ENCODE measurements at places on chromosomes 16 and 17.

DNA sequence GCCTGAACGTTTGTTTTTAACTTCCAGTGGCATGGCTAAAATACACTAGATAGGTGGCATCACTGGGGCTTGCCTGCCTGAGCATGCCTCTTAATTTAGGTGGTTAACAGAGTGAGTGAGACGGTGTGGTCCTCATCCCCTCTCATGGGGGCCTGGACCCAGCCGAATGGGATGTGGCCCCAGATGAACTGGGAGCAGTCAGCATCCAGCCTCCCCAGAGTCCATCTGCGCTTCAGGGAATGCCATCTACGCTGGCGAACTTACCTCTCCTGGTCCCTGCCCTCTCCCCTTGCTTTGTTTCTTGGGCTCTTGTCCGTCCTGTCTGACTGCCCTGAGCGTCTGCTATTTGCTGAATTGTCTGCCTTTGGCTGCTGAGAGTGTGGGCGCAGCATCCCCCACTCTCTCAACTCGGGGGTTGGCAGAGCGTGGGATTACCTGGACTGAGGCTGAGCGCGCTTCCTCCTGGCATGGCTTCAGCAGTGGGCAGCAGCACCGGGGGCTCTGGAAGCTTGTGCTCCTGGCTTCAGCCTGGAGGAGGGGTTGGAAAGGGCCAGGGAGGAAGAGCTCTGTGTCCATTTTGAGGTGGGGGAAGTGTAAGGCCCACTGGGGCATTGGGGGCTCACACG is 2.1 kb downstream of the RAB40C start:
- ATAC-seq, result no peak

DNA sequence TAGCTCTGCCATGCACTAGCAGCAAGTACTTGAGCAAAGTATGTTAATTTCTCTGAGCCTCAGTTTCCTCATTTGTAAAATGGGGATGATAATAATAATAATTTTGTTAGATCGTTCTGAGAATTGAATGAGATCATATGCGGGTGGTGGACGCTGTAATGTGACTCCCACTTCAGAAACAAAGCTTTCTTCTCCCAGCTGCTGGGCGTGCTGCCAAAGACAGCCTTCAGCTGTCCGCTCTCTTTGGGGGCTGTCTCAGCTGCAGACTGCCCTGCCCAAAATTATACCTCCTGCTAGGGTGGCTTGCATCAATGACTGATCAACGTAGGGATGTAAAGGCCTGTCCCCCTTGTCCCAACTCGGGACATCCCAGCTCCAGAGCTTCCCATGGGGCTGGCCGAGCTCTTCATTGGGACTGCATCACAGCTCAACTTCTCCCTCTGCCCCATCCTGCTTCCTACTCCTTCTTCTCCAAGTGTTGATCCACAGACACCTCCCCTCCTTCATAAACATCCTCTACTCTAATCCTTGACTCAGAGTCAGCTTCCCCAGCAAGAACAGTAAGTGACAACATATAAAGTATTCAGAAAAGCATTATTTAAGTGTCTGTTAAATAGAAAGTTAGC is 30.7 kb upstream of the CDH5 start:
- no peak for ATAC-seq

- no peak for ATAC-seq
These were observed 19.5 kb upstream of the CPHXL start for GRCh38 chr16:75745823-75746222.

- no peak for ATAC-seq
These were observed 8.6 kb downstream of the ZNF598 start for GRCh38 chr16:2001035-2001434.

GRCh38 chr17:28912281-28912937 is 9.5 kb upstream of the DHRS13 start:
- no peak for ATAC-seq
